ENCODE measurements at places on chromosomes 2 and 18.

DNA sequence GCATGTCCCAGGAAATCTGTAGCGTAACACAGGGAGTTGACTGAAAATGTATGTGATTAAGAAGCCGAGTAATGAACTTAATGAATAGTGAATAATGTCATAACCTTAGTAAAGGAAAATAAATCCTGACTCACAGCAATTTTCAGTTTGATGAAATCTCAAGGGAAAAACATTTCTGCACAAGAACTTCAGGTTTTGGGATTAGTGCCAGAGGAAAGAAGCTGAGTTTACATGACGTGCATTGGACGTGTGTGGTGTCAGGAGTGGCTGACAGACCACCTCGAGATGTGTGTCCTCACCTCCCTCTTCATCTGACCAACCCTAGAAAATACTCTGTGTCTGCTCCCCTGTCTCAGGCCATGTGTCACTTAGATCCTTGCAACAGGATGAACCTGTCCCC, 39.1 kb downstream of the VWA3B start:
- DNase-seq, result no peak

- DNase-seq, result no peak
Observed at GRCh38 chr2:105387225-105387624, 11.6 kb downstream of the FHL2 start.

DNA sequence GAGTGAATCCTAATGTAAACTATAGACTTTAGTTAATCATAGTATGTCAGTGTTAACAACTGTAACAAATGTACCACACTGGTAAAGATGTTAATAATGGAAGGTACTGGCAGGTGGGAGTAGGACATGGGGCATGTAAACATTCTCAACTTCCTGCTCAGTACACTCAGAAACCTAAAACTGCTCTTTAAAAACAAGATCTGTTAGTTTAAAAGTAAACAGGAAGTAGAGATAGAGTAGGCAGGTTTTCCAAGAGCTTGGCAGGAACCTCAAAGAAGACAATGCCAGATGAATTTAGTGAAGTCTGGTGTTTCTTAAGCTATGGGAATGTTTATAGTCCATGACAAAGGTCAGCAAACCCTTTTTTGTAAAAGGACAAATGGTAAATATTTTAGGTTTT, 46.6 kb downstream of the CCDC138 start:
- no peak for DNase-seq

GRCh38 chr2:110114831-110115255, 779 bp downstream of the MALL start:
- DNase-seq, result no peak

DNA sequence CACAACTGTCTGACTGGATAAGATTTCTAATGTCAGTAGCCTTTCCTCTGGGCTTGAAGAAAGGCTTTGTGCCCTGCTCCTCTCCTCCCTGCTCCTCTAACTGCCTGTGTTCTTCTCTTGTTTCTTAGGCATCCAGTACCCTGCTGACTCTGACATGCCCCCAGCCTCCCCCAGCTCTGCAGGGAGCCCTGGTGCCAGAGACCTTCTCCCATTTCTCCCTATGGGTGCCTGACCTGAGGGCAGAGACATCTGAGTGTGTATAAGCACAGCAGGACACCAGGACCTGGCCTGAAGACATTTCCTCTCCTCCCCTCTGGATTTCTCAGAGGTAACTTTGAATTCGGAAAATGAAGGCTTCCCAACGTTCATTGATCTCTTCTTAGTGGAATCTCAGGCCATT, 23.6 kb downstream of the RNF144A start:
- DNase-seq, result no peak

GRCh38 chr18:67589325-67589724, 72.8 kb upstream of the DSEL start:
- DNase-seq, result no peak

- no peak for DNase-seq
Observed at GRCh38 chr2:128745946-128746345, 427.3 kb upstream of the HS6ST1 start.

- DNase-seq, result peak; percentile 78
Observed at GRCh38 chr2:100381240-100381639, 36.2 kb downstream of the CHST10 start.

- DNase-seq, result no peak
Observed at GRCh38 chr2:130190237-130190636, 8.0 kb downstream of the TUBA3E start.

DNA sequence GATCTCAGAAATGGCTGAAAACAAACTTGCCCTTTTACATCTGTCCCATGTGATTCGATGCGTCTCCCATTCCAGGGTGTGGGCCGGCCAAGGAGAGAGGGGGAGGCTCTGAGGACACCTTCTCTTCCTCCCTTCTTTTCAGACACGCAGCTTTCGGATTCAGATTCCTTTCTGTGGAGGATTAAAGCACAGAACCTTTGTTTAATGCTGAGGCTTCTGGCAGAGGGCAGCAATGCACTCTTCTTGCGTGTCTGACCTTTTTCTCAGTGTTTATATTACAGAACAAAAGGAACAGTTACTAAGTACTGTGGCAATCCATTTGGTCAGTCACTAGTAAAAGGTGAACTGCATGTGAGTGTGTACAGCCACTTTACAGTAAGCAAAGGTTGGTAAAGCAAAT, 268.9 kb upstream of the CCDC68 start:
- DNase-seq, result no peak

DNA sequence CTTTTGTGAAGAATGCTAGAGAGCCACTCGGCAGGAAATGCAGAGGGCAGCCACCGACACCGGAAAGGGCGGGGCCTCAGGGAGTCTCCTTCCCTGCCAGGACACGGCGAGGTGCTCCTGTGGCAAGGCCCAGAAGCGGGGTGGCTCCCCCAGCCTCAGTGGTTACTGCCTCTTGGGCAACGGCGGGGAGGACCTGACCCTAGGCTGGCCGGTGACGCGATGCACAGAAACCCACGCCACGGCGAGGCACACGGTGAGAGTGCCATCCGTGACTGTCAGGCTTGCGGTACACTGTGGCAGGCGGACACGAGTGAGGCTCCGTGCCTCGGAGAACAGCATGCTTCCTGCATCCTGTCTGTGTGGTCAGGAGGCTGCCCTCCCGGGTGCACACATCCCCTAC, 47.8 kb downstream of the ZAP70 start:
- no peak for DNase-seq

GRCh38 chr2:28287256-28287915, 105.3 kb upstream of the FOSL2 start:
- no peak for DNase-seq

- no peak for DNase-seq
Observed at GRCh38 chr2:10717628-10718027, 3.8 kb upstream of the ATP6V1C2 start.

DNA sequence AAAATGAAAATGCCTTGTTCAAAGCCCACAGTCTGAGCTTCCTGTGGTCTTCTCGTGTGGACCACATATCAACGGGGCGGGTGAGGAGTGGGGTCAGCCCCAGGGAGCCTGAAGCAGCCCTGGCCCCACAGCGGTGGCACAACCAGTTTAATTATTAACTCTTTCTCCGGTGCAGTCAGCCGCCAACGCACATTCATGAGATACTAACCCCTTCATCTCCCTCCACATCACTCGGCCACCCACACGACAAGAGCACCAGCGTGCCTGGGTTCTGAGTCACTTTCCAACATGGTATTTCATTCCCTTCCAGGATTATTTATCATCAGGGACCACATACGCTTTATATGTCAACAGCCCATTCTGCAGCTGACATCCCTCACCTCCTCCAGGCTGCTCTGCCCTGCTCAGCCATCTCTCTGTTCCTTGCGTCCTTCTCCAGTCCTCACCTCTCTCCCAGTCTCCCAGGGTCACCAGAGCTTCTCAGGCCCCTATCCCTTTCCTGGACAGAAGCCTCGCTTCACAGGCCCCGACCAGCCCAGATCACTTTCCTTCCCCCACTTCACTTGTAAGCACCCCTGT, 48.0 kb upstream of the ID2 start:
- no peak for DNase-seq

DNA sequence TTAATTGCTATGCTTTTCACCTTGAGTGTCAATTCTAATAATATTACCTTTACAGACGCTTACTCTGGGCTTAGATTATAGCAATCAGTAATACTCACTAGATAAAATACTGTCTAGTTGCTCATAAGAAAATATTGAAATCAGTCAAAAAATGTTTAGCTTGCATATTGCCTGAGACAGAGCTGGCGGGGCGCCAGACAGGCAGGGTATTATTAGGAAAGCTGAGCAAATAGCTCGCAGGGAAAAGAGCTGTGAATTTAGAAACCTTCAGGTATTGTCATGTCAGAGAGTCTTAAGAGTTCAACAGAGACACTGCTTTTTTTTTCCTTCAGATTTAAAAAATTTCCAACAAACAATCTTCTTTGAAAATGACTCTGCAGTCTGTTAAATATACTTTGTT, 118.4 kb downstream of the MEIS1 start:
- DNase-seq, result peak; percentile 61

- no peak for DNase-seq
Observed at GRCh38 chr2:68316111-68316510, 3.6 kb downstream of the CNRIP1 start.

GRCh38 chr2:143524559-143525401, 395.6 kb downstream of the ARHGAP15 start:
- DNase-seq, result no peak

GRCh38 chr18:57846258-57846657, 43.1 kb upstream of the ATP8B1 start:
- DNase-seq, result no peak

DNA sequence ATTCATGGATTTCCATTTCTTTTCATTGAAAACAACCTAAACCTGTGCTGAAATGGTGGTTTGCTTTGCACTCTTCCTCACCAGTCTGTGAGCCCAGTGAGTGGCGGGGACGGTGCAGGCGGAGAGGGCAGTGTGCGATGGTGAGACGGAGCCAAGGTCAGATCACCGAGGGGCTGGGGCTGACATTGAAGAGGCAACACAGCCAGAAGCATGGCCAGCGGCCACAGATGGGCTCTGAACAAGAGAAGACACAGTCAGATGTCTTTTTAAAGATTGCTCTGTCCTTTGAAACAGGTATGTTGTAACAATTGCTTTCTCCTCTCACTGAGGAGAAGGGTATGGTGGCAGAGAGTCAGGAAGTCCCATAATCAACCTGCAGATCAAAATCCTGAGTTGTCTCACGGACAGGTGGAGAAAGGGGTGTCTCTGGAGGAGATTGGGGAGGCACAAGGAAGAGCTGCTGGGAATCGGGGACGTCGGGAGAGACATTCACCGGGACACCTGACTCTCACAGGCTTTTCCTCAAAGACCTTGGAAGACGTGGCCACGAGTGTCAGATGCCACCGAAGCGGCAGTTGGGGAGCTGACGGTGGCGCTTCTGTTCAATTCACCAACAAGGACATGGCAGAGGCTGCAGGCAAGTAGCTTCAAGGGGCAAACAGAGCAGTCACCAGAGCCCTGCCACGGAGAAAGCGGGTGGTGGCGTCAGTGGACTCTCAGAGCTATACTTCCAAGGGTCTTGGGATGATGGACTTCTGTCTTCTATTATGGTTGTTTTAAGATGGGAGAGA, 12.1 kb upstream of the ZNF516 start:
- no peak for DNase-seq

DNA sequence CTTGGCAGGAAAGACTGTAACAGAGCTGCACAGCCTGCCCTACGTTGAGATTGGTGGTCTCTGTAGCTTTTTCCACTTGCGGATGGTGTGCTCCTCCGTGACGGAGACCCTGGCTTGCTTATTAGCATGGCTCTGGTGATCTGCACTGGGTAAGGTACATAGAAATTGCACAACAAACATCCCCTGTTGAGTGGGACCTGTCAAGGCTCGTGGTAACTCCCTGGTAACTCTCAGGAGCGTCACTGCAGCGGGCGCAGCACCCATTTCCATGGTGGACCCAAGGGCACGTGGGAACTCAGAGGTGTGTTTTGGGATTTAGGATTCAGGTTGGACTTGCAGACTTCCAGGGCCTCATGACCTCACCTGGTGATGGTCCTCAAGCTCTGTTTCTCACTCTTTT, 1.1 kb downstream of the TRAF3IP1 start:
- no peak for DNase-seq

DNA sequence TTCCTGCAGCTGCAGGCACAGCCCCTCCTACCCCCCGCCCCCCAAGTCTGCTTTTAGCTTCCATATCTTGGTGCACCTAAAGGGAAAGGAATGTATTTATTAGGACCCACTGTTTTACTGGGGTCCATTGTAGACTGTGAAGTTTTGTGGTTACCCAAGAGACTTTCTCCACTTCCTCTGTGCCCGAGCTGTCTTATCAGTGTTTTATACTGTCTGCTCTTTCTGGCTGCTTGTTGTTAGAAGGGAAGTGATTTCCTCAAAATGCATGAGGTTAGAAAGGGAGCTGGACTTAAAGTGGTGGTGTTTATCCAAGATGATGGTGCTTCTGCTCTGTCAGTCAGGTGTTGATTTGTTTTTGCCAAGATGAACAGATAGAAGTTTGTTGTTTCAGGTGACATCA, 85.0 kb downstream of the PTH2R start:
- no peak for DNase-seq

Measured in RPMI8226 (cell line).